HFFc6 (cell line): ENCODE measurements at places on chromosomes 3 and 15. TPM values are rescaled to one million over a fixed set of nuclear protein-coding genes. Genes with fewer than 3 reads are reported as not detected.
A peak's percentile ranks its signal among the peaks of the same experiment; 100 is the strongest.

- no peak for DNase-seq
These were observed 126.3 kb upstream of the PLAAT1 start for GRCh38 chr3:193114431-193115340.

- no peak for DNase-seq
These were observed 3.2 kb upstream of the GABRG3 start for GRCh38 chr15:26967719-26968269.

- DNase-seq: no peak
These were observed 140.7 kb downstream of the KLF13 start for GRCh38 chr15:31467361-31467760.

DNA sequence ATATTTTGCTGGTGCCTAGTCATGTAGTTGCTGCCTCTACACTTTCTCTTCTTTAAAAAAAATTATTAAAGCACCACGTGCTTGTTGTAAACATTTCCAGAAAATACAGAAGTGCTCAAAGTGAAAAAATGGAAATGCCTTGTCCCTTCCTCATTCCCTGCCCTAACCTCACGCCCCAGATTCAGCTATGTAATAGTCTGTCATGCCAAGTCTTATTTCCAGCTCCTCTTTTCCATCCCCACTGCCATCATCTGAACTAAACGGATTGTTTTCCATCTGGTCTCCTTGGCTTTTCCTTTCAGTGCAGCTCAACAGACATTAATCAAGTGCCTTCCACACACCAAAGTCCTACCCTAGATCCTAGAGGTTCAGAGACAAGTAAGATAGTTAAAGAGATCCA, 15.5 kb downstream of the ZNF774 start:
- DNase-seq: peak; percentile 51

DNA sequence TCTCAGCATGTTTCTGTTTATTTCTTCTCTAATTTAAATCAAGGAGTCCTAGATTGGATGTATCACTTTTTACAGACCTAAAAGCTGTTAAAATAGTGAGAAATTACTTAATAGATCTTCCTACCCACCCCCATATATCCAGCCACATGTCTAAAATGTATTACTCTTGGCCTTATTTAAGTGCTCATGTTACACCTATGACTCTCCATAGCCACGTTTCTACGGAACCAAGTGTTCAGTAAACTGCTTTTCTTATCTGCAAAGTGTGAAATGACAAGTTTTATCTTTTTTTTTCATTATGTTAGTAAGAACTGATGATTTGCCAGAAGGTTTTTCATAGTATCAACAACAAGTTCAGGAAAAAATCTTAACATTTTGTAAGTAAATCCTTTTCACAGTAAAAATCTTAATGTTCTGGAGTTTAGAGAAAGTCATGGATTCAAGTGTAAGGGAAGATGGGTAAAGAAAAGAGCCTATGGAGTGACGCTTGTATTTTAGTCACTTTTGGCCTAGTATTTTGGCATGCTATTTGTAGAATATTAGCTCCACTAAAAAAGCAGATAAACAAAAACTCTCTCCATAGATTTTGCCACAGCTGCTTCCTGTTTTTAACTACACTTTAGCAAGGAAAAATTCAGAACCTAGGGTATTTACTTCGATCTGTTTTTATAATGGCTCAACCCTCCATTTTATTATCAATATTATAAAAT, 41.2 kb upstream of the IGSF10 start:
- no peak for DNase-seq

DNA sequence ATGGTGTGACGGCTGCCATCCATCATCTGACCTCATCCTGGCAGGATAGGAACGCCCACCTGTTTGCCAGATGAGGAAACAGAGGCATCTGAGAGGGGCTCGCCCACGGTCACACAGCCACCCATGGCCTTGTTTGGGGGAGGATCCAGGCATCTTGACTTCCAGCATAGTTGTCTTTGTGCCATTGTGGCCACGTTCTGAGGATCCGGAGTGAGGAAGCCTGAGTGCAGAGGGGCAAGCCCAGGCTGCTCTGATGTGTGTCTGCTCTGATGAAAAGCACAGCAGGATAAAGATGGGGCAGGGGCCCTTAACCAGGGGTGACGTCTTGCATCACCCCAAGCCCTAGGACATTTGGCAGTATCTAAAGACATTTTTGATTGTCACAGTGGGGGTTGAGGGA, 58.7 kb downstream of the FGD5 start:
- no peak for DNase-seq

SEMA5B gene
- total RNA-seq: not detected in 3 replicates

GABRB3 gene
- 0.71 to 6.8 TPM (median 4.4 TPM) in 3 replicates for total RNA-seq
